ENCODE measurements at places on chromosomes 3 and 15.

DNA sequence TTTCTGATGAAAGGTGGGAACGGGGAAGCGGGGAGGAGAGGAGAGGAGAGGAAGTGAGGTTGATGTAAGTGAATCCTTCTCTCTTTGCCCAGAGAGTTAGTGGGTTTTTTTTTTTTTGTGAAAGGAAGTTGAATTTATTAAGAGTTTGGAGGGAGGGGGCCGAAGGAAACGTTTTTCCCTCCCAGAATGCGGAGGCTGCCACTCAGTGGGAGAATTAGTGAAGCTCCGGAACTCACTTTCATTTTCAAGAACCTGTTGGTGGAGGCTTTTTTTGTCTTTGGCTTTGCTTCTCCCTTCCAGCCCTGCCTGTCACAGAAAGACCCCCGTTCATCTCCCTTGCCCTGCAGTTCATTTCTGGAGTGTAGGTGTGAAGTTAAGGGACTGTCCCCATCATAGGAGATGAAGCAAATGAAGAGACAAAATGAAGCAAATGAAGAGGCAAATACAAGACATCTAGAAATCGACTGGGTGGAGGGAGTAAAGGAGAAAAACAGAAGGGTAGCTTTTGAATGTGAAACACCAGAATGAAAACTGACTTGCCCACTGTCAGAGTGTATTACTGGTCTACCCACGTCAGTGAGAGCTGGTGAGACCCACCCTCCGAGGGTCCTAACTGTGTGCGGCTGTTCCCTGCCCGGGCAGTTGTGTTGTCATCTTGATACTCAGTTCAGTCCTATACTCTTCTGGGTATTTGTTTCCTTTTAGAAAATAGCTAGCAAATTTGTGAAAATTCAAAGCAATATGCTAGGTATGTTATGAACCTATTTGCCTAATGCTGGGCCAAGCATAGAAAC, 91.5 kb downstream of the ITPR1 start:
- no peak for DNase-seq

- DNase-seq = no peak
Measured at GRCh38 chr15:70480196-70480856, 283.0 kb downstream of the UACA start.

- no peak for DNase-seq
Measured at GRCh38 chr3:25652921-25653320, 11.8 kb downstream of the TOP2B start.

DNA sequence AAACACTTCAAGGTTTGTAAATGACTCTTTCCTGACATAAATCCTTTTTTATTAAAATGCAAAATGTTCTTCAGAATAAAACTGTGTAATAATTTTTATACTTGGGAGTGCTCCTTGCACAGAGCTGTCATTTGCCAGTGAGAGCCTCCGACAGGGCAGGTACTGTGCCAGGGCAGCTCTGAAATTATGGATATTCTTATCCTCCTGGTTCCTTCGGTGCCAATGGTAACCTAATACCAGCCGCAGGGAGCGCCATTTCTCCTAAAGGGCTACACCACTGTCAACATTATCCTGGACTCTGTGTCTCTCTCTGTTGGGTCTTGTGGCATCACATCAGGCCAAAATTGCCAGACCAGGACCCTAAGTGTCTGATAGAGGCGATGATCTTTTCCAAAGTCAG, 33.0 kb downstream of the CHDH start:
- no peak for DNase-seq

DNA sequence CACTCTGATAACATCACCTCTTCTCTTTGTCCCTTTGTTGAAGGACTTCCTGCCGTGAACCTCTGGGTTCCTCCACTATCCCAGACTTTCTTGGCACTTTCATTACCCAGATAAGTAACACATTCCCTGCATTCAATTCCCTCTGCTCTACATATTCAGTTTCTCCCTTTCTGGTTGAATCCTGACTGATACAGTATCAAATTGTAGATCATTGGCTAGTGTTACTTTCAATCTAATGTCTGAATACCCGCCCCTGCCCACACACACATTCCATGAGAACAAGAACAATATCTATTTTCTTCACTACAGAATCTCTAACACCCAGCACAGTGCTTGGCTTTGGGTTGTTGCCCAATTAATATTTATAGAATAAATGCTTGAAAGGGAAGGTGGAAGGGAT, 163.5 kb downstream of the ABHD5 start:
- no peak for DNase-seq

GRCh38 chr15:49674370-49674769, 53.5 kb downstream of the DTWD1 start:
- DNase-seq = no peak

DNA sequence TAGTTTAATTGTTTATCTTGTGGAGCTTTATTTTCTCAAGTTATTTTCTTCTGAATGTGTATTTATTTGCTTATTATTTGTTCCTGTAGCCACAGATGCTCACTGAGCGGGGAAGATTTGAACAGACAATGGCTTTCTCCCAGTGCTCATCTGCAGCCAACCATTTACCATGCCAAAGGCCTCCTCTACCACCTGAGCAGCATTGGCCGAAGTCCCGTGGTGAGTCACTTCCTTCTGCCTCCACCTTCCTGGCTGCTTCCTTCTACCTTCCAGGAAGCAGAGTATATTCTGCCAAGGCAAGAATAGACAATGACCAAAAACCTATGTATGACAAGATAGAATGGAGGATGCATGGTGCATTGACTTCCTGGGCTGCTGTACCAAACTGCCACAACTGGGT, 443.1 kb downstream of the AGBL1 start:
- DNase-seq = no peak

- DNase-seq = no peak
Measured at GRCh38 chr3:111970376-111970775, 8.4 kb upstream of the ABHD10 start.

DNA sequence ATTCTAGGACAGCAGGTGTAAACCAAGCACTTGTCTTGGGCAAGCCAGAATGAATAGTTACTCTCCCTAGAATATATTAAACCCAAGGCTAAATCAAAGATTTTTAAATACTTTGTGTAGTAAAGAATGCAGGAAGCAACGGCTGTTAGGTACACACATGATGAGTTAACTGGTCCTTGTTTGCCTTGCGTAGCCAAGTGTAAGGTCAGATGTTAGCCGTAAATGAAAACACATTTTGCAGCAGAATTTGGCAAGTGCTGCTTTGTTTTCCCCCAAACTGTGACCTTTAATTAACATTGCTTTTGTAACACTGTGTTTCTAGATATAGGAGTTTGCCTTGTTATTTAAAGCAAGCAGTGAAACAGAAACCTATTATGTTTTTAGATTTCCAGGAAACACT, 368.7 kb downstream of the IL5RA start:
- DNase-seq = no peak

DNA sequence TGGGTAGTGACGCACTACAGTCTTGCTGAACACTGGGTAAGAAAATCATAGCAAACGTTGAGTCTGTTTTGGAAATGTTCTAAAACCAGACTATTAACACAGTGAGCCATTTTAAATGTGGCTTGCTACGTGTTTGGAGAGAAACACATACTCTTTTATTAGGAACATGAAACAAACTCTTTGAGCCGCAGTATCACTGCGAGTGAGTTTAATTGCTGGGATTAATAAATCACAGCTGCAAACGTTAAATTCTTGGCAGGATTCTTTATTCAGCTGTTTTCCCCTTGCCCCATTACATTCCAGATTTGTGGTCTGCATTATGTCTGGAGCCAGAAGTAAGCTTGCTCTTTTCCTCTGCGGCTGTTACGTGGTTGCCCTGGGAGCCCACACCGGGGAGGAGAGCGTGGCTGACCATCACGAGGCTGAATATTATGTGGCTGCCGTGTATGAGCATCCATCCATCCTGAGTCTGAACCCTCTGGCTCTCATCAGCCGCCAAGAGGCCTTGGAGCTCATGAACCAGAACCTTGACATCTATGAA, 33.6 kb downstream of the BTD start:
- no peak for DNase-seq

- DNase-seq = peak; percentile 38
Measured at GRCh38 chr3:86995537-86995936, 4.6 kb upstream of the VGLL3 start.

DNA sequence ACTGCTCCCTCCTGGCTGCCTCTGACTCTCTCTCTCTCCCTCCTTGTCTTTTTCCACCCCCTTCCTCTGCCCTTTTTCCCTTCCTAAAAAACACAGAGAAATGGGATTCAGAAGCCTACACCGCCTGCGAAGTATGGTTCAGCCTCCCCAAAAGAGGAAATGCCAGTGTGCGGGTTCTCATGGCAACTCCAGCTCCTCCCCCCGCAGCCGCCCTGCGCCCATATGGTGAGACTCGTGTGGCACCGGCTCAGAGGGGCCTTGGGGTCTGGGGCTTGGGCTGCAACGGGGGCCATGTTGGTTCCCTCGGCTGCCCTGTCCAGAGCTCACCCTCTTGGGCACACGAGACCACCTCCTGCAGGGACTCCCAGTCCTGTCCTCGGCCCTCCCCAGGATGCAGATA, 23.6 kb upstream of the LINGO1 start:
- no peak for DNase-seq

- DNase-seq = no peak
Measured at GRCh38 chr3:7333125-7333524, 472.2 kb downstream of the GRM7 start.

DNA sequence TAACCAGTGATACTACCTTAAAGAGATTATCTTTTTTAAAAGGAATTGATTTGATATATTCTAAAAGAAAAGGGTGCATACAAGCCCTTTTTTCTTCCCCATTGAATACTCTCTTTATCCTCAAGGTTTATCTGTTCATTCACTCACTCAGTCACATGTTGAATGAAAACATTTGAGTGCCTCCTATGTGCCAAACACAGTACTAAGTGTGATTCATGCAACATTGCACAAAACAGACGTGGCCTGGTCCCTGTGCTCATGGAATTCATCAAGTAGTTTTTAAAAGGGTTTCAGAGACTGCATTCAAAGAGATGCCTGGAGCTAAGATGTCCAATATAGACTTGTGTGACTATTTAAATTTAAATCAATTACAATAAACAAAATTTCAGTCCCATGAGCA, 462.2 kb upstream of the MDFIC2 start:
- no peak for DNase-seq

GRCh38 chr15:69893863-69894262, 203.9 kb downstream of the TLE3 start:
- DNase-seq = no peak

- DNase-seq = no peak
Measured at GRCh38 chr3:119645813-119646212, 14.6 kb downstream of the POPDC2 start.

DNA sequence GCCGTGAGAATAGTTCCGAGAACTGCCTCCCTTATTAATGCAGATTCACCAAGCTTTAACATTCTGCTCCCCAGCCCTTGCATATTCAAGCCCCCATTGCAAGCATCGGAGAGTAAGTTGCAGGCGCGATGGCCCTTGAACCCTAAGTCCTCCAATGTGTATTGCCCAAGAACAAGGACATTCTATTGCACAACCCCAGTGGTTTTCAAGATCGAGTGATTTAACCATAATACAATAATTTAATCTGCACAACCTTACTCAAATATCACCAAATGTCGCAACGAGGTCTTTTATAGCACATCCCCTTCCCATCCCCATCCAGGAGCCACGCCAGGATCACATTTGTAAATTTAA, 21.7 kb upstream of the PLXND1 start:
- no peak for DNase-seq

DNA sequence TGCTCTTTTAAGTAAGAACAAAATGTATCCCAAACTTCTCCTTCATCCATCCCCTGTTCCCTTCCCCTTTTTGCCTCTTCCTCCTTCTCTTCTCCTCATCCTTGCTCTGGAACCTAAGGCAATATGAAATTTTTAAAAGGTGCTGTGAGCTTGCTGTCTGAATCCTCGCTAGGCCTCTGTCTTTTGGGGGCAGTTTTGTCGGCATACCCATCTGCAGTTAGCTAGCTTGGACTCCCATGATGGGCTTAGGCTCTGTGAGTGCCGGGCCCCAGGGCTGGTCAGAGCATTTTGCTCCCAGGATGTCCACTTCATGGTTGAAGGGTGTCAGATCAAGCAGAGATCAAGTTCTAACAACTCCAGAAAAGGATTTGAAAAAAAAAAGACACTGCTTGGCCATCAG, 18.6 kb downstream of the ZIC1 start:
- no peak for DNase-seq

DNA sequence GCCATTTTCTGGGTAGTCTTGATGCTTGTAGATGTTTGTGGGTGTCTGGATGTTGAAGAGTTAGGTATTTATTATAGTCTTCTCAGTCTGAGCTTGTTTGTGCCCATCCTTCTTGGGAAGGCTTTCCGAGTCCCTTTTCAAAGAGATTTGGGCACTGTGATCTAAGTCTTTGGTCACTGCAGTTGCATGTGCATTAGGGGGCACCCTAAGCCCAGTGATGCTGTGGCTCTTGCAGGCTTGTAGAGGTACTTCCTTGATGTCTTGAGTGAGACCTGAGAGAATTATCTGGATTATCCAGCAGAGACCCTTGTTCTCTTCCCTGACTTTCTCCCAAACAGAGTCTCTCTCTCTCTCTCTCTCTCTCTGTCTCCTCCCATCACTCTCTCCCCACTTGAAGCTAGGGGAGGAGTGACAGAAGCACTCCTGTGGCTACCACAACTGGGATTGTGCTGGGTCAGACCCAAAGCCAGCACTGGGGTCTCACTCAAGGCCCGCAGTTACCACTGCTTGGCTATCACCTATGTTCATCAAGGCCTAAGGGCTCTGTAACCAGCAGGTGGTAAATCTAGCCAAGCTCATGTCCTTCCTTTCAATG, 68.5 kb downstream of the TMCO5A start:
- peak; percentile 34 for DNase-seq

- no peak for DNase-seq
Measured at GRCh38 chr3:177361081-177361938, 164.0 kb upstream of the TBL1XR1 start.

DNA sequence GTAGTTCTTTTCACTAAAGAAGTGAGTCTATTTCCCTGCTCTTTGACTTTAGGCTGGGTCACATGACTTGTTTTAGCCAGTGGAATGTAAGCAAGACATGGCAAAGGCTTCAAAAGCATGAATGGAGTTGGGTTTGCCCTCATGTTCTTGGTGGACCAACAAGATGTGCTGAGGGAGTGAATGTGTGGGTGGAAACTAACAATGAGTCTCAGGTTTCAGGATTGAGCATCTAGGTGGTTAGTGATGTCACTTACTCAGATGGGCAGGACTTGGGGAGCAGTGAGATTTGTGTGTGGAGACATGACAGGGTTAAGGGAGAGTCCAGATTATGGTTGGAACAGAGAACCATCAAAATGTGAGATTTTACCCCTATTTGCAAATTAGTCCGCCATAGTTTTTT, 181.4 kb upstream of the UBE2E1 start:
- DNase-seq = no peak
